HCT116 (cell line): ENCODE measurements at places on chromosomes 16 and 17. TPM values are rescaled to one million over a fixed set of nuclear protein-coding genes. Genes with fewer than 3 reads are reported as not detected.

APRT gene
- 311 TPM for total RNA-seq

KRT12 gene
- not detected for total RNA-seq

DNA sequence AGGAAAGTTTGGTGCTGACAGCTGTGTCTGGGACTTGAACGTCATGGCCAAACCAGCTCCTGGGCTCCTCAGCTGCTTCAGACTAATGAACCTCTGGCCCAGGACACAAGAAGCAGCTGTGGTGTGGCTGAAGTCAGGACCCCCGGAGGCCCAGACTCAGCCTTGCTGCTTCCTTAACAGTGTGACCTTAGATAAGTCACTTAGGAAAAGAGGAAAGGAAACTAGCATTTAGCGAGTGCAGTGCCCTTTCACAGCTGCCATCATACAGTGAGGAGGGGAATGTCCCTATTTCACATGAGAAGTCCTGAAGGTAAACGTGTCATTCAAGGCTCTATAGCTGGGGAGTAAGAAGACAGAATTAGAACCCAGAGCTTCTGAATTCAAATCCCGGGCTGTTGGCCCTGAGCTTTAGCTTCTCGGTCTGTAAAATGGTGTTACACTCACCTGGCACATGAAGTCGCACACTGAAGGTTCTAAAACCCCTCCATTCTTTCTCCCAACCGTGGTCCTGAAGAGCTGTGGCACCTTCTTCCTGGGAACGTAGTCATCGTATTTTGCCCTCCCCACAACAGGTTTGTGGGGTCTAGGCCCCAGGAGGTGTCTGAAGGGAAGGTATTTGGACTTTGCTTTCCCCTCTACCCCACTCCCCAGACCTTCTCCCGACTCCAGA is 910 bp upstream of the RAMP2 start:
- no peak overlapping the region for H3K27ac ChIP-seq
- DNase-seq, result no peak
- H3K27me3 ChIP-seq, result no peaks in the 10 kb centered on the region
- no peaks in the 10 kb centered on the region for H3K36me3 ChIP-seq

- H3K27ac ChIP-seq, result no peak overlapping the region
- H3K36me3 ChIP-seq, result no peaks in the 10 kb centered on the region
- H3K4me1 ChIP-seq, result no peaks in the 10 kb centered on the region
- H3K27me3 ChIP-seq, result no peaks in the 10 kb centered on the region
- H3K4me3 ChIP-seq, result no peak overlapping the region
- DNase-seq, result no peak
Observed at GRCh38 chr16:85051067-85051581, 23.5 kb downstream of the KIAA0513 start.

- H3K4me1 ChIP-seq, result no peaks in the 10 kb centered on the region; the same call in 1 of the 2 replicates
- no peaks in the 10 kb centered on the region for H3K36me3 ChIP-seq
- no peak overlapping the region for H3K27ac ChIP-seq
Observed at GRCh38 chr17:13729466-13730134, 127.9 kb upstream of the HS3ST3A1 start.

DNA sequence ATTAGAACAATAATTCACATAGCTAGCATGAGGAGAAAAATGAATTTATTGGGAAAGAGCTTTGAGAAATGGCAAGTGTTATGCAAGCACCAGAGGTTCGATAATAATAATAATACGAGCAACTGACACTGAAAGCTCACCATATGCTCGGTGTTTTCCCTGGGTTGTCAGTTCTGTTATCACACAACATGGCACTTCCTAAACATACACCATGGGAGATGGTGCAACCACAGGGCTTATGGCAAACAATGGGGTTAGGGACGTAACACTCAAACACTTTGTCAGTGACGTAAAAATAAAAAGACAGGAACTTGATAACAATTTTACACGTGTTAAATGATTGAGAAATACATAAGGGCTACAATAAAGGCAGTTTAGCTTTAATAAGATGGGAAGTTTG is 23.7 kb downstream of the OR1D5 start:
- no peaks in the 10 kb centered on the region for H3K36me3 ChIP-seq
- no peak overlapping the region for H3K27ac ChIP-seq
- DNase-seq, result no peak
- no peaks in the 10 kb centered on the region for H3K4me1 ChIP-seq
- H3K27me3 ChIP-seq, result no peaks in the 10 kb centered on the region
- no peak overlapping the region for H3K4me3 ChIP-seq

- no peak overlapping the region for H3K27ac ChIP-seq
- H3K4me1 ChIP-seq, result no peaks in the 10 kb centered on the region
- peaks cover 29% of the 10 kb centered on the region for H3K27me3 ChIP-seq
- H3K36me3 ChIP-seq, result no peaks in the 10 kb centered on the region
- H3K4me3 ChIP-seq, result no peak overlapping the region
Observed at GRCh38 chr16:82031116-82032084, 3.7 kb upstream of the HSD17B2 start.

DNA sequence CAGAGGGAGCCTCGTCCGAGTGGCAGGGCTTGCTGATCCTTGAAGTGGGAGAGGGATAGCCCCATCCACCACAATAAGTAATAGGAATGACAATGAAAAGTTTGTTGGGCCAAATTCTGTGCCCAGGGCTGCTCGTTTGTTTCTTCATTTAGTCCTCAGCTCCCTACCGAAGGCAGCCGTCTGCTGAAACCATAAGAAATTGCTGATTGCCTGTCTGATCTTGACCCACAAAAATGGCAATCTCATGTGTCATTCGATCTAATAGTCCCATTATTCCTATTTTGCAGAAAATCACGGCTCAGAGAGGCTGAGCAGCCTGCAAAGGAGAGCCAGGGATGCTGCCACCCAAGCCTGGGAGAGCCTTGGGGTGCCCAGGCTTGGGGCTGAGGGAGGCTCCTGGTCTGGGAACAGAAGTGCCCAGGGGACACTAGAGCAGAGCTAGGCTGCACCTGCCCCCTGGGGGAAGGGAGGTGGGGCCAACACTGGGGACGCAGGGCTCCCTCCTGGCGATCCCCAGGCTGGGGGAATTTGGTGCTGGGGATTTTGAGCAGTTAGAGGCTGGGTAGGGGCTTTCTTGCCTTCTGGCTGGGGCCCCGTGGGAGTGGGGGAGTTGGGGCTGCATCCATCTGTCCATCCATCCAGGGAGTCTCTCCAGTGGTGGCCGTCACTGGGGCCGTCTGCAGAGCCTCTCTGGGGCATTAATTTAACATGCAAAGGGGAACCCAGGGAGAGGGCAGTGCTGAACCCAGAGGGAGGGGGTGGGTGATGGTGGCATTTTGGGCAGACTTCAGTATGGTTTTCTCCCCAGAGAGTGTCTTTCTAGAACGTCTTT is 53.5 kb downstream of the SOCS1 start:
- H3K4me3 ChIP-seq, result peak overlapping the region; percentile 10
- no peaks in the 10 kb centered on the region for H3K36me3 ChIP-seq
- no peak for DNase-seq

GRCh38 chr17:58375256-58375655 is 23.3 kb upstream of the SUPT4H1 start:
- no peak overlapping the region for H3K4me3 ChIP-seq
- no peaks in the 10 kb centered on the region for H3K27me3 ChIP-seq
- H3K27ac ChIP-seq, result no peak overlapping the region
- no peak for DNase-seq
- H3K36me3 ChIP-seq, result no peaks in the 10 kb centered on the region; the same call in 1 of the 2 replicates
- H3K4me1 ChIP-seq, result peaks cover 43% of the 10 kb centered on the region

DNA sequence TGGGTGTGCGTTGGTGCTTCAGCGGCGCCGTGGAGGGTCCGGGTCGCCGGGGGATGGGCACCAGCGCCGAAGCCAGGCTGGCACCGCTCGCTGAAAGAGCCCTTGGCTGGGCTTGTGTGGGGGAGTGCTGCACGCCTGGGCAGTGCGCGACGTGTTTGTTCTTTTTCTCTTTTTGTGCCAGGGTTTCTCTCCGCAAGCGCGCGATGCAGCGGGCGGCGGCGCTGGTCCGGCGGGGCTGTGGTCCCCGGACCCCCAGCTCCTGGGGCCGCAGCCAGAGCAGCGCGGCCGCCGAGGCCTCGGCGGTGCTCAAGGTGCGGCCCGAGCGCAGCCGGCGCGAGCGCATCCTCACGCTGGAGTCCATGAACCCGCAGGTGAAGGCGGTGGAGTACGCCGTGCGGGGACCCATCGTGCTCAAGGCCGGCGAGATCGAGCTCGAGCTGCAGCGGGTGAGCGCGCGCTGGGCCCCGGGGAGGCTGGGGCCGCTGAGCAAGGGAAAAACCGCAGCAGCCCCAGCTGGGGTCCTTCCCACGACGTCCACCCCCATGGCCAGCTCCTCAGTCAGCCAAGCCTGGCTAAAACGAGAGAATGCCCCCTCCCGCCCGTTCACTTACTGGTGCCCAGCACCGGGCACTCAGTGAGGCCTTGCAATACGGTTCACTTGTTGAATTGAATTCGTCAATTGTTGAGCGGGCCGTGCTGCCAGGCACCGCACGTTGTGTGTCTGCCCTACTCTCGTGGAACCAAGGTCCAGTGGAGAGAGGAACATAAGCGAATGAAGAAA is 541 bp downstream of the GPT2 start:
- H3K36me3 ChIP-seq, result no peaks in the 10 kb centered on the region
- peak overlapping the region; percentile 59; the same call in 1 of the 2 replicates for H3K27ac ChIP-seq
- H3K27me3 ChIP-seq, result no peaks in the 10 kb centered on the region
- peaks cover 15% of the 10 kb centered on the region for H3K4me1 ChIP-seq
- DNase-seq, result no peak

- no peak overlapping the region for H3K27ac ChIP-seq
- H3K27me3 ChIP-seq, result no peaks in the 10 kb centered on the region
Observed at GRCh38 chr17:43018008-43018853, 4.0 kb downstream of the VAT1 start.

GRCh38 chr17:32498391-32498790 is 11.6 kb downstream of the CDK5R1 start:
- H3K27ac ChIP-seq, result no peak overlapping the region
- no peaks in the 10 kb centered on the region for H3K27me3 ChIP-seq
- H3K4me1 ChIP-seq, result peaks cover 14% of the 10 kb centered on the region
- H3K36me3 ChIP-seq, result no peaks in the 10 kb centered on the region

GRCh38 chr16:70691223-70692129 is 5.6 kb upstream of the MTSS2 start:
- H3K27me3 ChIP-seq, result no peaks in the 10 kb centered on the region
- no peak overlapping the region for H3K27ac ChIP-seq
